ENCODE measurements at places on chromosomes 2 and 18. TPM values are rescaled to one million over a fixed set of nuclear protein-coding genes. Genes with fewer than 3 reads are reported as not detected.
A peak's percentile ranks its signal among the peaks of the same experiment; 100 is the strongest.

DNA sequence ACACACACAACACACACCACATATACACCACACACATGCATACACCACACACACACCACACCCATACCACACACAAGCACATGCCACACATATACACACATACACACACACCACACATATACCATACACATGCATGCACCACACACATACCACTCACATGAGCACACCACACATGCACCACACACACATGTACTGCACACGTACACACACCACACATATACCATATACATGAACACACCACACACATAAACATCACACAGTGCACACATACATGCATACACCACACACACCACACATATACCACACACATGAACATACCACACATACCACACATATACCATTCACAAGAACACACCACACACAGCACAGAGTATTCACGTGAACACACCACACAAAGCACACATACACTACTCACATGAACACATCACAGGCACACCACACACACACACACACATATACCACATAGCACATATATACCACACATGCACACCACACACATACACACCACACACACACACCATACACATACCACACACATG, 219.9 kb upstream of the RAB6C start:
- no peaks in the 10 kb centered on the region for H3K27me3 ChIP-seq
- no peak overlapping the region for H3K4me3 ChIP-seq
- H3K27ac ChIP-seq = no peak overlapping the region
- H3K36me3 ChIP-seq = no peaks in the 10 kb centered on the region
- DNase-seq = no peak
- no peaks in the 10 kb centered on the region for H3K4me1 ChIP-seq

- DNase-seq = no peak
- H3K4me3 ChIP-seq = no peak overlapping the region
- no peaks in the 10 kb centered on the region for H3K27me3 ChIP-seq
- no peak overlapping the region for H3K27ac ChIP-seq
- H3K4me1 ChIP-seq = no peaks in the 10 kb centered on the region
Observed at GRCh38 chr2:189409131-189409530, 32.1 kb upstream of the WDR75 start.

DNA sequence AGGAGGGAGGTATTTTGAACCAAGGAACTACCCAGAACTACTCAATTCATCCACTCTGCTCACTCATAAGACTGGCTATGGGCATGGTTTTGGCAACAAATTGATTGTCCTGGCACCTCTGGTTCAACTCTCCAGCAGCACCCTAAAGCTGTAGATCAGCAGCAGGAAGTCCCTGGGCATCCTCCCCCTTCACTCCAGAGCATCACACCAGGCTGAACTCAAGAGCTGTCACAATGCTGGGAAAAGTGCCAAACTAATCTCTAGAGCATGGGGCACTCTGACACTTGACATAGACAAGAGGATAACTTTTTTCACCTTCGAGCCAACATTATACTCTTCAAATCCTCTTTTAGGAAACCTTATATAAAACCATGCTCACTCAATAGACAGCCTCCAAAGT, 154.1 kb upstream of the RBBP8 start:
- DNase-seq = peak; percentile 20
- no peak overlapping the region for H3K27ac ChIP-seq
- H3K36me3 ChIP-seq = no peaks in the 10 kb centered on the region
- no peaks in the 10 kb centered on the region for H3K27me3 ChIP-seq

- no peaks in the 10 kb centered on the region for H3K36me3 ChIP-seq
- H3K27ac ChIP-seq = no peak overlapping the region
- H3K4me3 ChIP-seq = no peak overlapping the region
- no peak for DNase-seq
- H3K4me1 ChIP-seq = no peaks in the 10 kb centered on the region
Observed at GRCh38 chr2:191255271-191255670, 10.1 kb downstream of the MYO1B start.

DNA sequence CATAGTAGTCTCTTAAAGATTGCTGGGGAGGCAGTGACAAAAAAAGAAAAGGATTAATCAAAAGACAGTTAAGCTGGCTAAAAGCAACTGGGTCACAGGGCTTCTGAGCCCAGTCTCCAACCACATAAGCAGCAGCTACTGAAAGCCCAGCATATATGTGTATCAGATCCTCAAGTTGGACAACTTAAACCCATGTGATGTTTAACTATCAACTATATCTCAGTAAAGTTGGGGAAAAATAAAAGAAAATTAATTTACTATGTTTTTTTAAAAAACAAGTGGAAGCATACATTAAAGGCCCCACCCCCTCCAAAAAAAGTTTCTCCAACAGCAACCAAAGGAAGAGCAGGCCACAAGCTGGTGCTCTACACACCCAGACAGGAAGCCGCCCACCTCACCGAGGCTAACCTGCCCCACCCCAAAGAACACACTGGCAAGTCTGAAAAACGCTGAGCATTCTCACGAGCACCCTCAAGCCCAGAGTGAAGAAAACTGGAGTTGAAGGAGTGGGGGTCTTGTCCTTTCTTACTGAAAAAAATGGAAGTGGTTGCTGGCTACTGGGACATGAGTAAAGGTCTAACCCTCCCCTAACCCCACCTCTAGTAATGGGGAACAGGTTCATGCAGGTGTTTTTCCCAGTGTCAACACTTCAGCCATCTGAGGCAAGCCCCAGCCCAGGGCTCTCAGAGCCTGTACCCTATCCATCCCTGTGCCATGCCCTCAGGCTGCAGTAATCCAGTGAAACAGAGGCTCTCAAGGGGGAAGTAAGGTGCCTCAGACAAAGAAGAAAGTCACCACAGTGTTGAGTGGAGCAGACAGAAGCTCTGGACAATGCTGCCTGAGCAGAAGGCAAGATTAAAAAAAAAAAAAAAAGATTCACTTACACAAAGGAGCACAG, 106.3 kb downstream of the GYPC start:
- H3K27ac ChIP-seq = no peak overlapping the region
- no peaks in the 10 kb centered on the region for H3K36me3 ChIP-seq
- no peak overlapping the region for H3K4me3 ChIP-seq

DNA sequence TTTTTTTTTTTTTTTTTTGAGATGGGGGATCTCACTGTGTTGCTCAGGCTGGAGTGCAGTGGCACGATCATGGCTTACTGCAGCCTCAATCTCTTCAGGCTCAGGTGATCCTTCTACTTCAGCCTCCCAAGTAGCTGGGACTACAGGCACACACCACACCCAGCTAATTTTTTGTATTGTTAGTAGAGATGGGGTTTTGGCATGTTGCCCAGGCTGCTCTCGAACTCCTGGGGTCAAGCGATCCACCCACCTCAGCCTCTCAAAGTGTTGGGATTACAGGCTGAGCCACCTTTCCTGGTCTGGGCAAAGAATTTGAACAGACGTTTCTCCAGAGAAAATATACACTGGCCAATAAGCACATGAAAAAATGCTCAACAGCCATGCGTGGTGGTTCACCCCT, 2.9 kb upstream of the SNRNP200 start:
- no peaks in the 10 kb centered on the region for H3K27me3 ChIP-seq
- H3K4me3 ChIP-seq = no peak overlapping the region
- no peaks in the 10 kb centered on the region for H3K36me3 ChIP-seq
- H3K4me1 ChIP-seq = peaks cover 12% of the 10 kb centered on the region
- no peak for DNase-seq

DNA sequence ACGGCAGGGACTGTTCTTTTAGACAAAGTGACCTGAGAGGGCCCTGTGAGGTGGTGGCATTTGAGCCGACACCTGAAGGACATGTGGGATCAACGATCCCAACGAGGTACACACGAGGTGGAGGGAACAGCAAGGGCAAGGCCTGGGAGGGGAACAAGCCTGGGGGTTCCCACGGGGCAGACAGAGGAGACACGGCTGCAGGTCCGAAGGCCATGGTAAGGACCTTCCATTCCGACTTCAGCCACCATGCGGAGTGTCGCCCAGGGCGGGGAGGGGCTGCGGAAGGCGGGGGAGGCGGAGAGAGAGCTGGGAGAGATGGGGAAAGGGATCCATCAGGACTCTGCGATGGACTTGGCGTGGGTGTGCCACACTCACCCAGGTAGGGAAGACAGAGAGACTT, 151.8 kb downstream of the HDAC4 start:
- H3K4me3 ChIP-seq = no peak overlapping the region
- H3K27ac ChIP-seq = no peak overlapping the region
- H3K27me3 ChIP-seq = no peaks in the 10 kb centered on the region
- no peaks in the 10 kb centered on the region for H3K36me3 ChIP-seq
- H3K4me1 ChIP-seq = peaks cover 24% of the 10 kb centered on the region

DNA sequence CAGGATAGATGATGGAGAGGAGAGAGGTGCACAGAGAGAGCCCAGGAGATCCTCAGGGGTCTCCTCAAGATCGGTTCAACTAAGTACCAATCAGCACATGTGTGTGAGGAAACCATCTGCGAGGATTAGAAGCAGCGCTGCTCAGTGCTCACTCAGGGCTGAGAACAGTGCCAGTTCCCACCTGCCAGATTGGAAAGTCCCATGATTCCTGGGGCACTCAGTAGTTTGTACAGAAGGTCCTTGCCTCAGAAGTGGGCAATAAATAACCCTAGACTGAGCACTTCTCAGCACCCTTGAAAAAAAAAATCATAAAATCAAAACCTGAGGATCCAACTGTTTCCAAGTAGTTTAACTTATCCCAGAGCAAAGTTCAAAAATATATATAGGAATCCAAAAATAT, 53.8 kb downstream of the SEMA4F start:
- no peak overlapping the region for H3K4me3 ChIP-seq
- H3K27me3 ChIP-seq = no peaks in the 10 kb centered on the region
- H3K4me1 ChIP-seq = no peaks in the 10 kb centered on the region

DNA sequence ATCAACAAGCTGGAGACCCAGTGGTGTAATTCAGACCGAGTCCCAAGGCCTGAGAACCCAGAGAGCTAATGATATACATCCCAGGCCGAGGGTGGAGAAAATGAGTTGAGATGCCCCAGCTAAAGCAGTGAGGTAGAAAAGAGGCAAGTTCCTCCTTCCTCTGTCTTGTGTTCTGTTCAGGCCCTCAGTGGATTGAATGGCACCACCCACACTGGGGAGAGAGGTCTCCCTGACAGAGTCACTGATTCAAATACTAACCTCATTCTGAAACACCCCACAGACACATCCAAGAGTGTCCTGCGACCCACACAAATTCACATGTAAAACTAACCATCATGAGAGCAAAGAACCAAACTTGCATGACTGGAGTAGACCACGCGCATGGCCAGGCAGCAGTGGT, 215.3 kb downstream of the ANAPC1 start:
- H3K27me3 ChIP-seq = no peaks in the 10 kb centered on the region
- DNase-seq = no peak
- no peaks in the 10 kb centered on the region for H3K4me1 ChIP-seq
- H3K36me3 ChIP-seq = no peaks in the 10 kb centered on the region
- H3K4me3 ChIP-seq = no peak overlapping the region
- no peak overlapping the region for H3K27ac ChIP-seq

GRCh38 chr2:179263446-179264367, 925 bp downstream of the SESTD1 start:
- peaks cover 14% of the 10 kb centered on the region for H3K4me1 ChIP-seq
- H3K27ac ChIP-seq = peak overlapping the region; percentile 93
- H3K27me3 ChIP-seq = no peaks in the 10 kb centered on the region
- no peaks in the 10 kb centered on the region for H3K36me3 ChIP-seq
- DNase-seq = peak; percentile 83

GRCh38 chr2:135162377-135162776, 110.3 kb downstream of the RAB3GAP1 start:
- H3K27ac ChIP-seq = no peak overlapping the region
- no peak for DNase-seq
- H3K4me1 ChIP-seq = no peaks in the 10 kb centered on the region
- H3K4me3 ChIP-seq = no peak overlapping the region
- no peaks in the 10 kb centered on the region for H3K27me3 ChIP-seq

DNA sequence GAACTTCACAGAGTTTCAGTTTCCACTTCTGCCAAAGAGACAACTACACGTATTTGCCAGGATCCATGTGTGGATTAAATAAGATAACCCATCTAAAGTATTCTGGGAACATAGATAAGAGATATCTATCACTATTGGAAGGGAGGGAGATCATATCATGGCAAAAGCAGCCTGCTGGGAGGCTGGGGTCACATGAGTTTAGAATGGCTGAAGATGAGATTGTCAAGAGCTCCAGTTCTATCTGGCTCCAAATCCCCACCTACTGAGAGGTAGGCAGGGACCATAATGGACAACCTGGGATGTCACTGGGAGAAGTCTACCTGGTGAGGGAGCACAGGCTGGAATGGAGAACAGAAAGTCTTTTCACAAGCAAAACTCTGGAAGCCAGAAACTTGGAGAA, 192.6 kb upstream of the ST6GAL2 start:
- no peaks in the 10 kb centered on the region for H3K36me3 ChIP-seq
- H3K27me3 ChIP-seq = no peaks in the 10 kb centered on the region
- no peak for DNase-seq

DNA sequence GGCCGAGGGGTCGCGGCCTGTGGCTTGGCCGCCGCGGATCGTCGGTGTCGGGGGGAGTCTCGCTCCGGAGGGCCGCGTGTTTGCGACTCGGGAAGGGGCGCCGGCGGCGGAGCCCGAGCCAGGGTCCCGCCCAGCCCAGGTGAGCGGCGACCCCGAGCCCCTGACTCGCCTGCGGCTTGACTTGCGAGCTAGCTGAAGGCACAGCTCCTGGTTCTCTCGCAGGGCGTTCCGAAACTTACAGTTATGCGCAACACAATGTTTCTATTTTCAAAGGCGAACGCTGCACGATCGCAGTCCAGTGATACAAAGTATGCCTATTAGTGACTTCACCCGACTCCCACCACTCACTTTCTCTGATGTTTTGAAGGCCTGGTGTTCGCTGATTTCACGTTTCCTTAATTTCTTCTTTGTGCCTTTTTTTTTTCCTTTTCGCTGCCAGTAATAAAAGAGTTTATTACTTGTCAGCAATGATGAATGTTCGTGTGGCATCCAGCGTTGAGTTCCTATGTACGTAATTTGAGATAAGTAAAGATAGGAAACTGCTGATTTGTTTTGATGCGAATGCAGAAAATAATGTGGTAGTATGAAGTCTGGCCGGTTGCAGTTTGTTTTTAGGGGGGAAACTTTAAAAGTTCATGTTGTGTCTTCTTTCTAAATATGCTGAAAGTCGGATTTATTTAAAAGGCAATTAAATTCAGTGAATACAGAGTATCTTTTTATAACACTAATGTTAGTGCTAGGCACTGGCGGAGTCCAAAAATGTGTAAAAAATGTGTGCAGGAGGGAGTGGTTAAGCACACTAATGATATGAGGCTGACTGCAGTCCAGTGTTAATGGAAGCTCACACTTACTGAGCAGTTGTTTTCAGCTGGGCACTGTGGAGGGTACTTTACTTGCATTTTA, 706 bp downstream of the UBXN2A start:
- H3K27me3 ChIP-seq = no peaks in the 10 kb centered on the region
- peaks cover 19% of the 10 kb centered on the region for H3K4me1 ChIP-seq
- H3K4me3 ChIP-seq = peak overlapping the region; percentile 84
- H3K27ac ChIP-seq = peak overlapping the region; percentile 97
- DNase-seq = peak; percentile 82

Gene ZNF24
- polyA plus RNA-seq = 29.2 TPM

Gene LCT
- polyA plus RNA-seq = 0.22 TPM

Gene SIX3
- 0.20 TPM for polyA plus RNA-seq

Gene MBP
- 16.7 TPM for polyA plus RNA-seq

Gene RBKS
- polyA plus RNA-seq = 18.4 TPM

Gene IL36B
- not detected for polyA plus RNA-seq

Gene SLC5A7
- polyA plus RNA-seq = 0.21 TPM

Gene SLC9A2
- 16.3 TPM for polyA plus RNA-seq

Data from testis (tissue), 5 donors.